ENCODE measurements at places on chromosomes 1 and 21. TPM values are rescaled to one million over a fixed set of nuclear protein-coding genes. Genes with fewer than 3 reads are reported as not detected.

The CD5L gene
- total RNA-seq: not detected

The GLIS1 gene
- total RNA-seq: not detected

The OR14K1 gene
- total RNA-seq: not detected

The RYR2 gene
- 0.08 TPM for total RNA-seq

The C8B gene
- not detected for total RNA-seq

The HSD3B1 gene
- total RNA-seq: not detected

The APOBEC4 gene
- total RNA-seq: not detected

The CHODL gene
- 0.15 TPM for total RNA-seq

The RPAP2 gene
- 31.6 TPM for total RNA-seq

The LDLRAD1 gene
- not detected for total RNA-seq

All from activated CD4-positive, alpha-beta memory T cell treated with anti-CD3 and anti-CD28 coated beads, Interleukin-2, amount 10 ng/mL, durations not matched to agents 7 days and 5 days (primary cell).